ENCODE measurements at places on chromosomes 5 and 9.

DNA sequence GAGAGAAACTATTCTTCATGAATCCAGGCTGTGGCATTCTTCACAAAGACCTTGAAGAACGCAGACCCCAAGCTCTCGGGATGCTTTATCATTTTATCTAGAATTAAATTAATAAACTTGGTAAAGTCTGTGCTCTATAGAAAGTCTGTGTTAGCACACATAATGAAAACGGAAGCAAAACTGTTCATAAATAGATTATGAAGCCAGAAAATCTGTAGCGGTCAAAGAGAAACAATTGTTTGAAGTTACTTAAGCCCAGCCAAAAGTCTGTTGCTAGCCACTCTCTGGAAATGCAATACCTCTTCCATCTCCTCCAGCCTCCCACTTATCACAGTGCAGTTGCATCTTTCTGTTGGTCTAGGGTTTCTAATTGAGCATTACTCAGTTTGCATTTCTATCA, 375.9 kb downstream of the KIF4B start:
- no peak for DNase-seq

GRCh38 chr9:75226403-75227139, 138.3 kb downstream of the OSTF1 start:
- DNase-seq, result no peak

DNA sequence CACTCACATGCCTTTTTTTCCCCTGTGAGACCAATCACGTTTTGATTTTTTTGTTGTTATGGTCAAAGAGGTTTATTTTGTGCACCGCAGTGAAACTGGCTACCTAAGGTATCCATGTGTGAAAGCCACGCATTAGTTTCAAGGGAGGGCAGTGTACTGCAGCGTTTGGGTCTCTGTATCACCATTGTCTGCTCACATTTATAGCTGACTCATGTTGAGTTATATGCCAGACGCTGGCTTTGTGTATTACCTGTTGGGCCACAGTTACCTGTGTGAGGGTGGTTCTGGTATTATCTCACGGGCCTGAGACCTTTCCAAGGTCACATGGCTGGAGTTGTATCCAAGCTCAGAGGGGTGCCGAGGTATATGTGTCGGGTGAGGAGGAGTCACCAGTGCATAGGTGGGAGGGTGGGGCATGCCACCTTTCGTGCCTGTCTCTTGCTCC, 75.8 kb downstream of the ARHGAP26 start:
- no peak for DNase-seq

DNA sequence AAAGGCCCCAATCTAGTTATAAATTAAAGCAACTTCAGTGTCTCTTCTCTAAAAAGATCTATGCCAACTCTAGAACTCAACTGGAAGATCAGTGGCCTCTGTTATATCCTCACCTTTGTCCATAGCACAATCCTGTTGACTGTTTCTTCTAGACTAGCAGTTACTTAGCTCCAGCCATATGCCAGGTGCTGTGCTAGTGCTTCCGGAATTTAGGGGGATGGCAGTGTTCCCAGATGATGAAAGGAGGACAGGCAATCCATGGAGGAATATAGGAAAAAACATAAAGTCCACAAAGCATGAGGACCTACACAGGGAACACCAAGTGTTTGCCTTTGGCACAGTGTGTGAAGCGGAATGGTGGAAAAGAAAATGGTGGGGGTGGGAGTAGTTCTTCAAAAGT, 214.3 kb downstream of the MAPKAP1 start:
- DNase-seq, result no peak

GRCh38 chr9:15400281-15400941, 22.3 kb upstream of the SNAPC3 start:
- no peak for DNase-seq

GRCh38 chr9:128371630-128372117, 500 bp downstream of the URM1 start:
- no peak for DNase-seq

DNA sequence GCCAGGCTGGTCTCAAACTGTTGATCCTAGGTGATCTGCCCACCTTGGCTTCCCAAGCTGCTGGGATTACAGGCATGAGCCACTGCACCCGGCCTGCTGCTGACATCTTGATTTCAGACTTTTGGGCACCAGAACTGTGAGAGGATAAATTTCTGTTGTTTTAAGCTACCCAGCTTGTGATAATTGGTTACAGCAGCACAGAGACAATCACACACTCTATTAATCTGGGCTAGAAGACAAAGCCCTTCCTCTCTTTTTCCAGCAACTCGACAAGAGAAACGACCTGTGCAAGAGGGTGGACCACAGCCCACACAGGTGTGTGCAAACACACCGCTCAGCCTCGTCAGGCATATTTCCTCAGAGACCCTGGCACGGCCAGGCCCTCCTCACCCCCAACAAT, 4.5 kb downstream of the ANKRD55 start:
- no peak for DNase-seq

- no peak for DNase-seq
Observed at GRCh38 chr9:112072721-112073638, 102.1 kb downstream of the SUSD1 start.

GRCh38 chr9:85425153-85425611, 316.6 kb downstream of the AGTPBP1 start:
- no peak for DNase-seq

GRCh38 chr5:133222040-133222439, 170.2 kb downstream of the HSPA4 start:
- no peak for DNase-seq

DNA sequence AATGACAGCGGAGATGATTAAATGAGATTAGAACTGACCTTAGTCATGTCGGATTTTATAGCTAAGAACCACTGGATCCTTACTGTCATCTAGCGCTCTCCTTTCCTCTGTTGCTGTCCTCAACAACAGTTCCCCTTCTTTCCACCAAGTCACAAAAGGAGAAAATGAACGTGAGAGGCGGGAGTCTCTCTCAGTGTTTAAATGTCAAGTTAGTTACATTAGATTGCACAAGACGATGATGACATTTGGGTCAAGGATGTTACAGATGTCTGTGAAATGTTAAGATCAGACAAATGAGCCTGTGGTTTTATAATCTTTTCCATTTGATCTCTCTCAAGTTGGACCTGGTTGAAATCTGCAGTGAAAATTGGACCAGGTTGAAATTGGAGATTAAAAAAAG, 53.5 kb downstream of the FBXO38 start:
- no peak for DNase-seq

DNA sequence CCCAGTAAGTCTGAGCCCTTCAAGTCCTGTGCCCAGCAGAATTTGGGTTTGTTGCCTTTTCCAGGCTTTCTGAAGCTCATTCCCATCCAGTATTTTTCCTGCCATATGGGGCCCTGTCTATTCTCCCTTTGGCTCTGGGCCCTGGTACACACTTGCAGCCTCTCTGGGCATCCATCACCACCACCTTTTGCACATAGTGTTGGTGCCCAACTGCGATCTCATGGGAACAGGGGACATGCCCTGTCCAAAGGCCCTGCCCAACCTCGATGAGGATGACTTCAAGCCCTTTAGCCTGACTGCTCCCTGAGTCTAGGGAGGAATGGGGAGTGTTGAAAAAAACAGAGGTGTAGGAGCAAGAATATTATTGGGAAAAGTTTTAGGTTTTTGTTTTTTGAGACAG, 11.5 kb downstream of the RGS3 start:
- DNase-seq, result no peak

DNA sequence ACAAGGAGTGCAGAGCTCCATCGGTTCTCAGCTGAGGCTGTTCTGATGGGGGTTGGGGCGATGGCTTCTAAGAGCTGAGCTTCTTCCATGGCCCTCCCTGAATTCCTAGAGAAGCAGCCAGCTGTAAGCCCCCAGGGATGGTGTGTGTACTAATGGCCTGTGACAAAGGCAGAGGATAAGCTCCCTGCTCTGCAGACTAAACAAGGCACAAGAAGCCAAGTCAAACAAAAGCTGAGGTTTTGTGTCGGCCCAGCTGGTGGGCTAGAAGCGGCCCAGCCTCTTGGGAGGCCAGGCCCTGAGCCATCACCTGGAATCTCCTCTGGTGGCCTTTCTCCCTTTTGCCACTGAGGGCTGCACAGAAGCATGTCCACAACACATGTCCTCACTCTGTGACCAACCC, 75.0 kb upstream of the XPA start:
- DNase-seq, result no peak

- no peak for DNase-seq
Observed at GRCh38 chr5:140868721-140869554, at the start of gene PCDHA11. Gene PCDHA11 (plus strand): TSS chr5:140868957. CDS start chr5:140869104, 147 bp downstream.

DNA sequence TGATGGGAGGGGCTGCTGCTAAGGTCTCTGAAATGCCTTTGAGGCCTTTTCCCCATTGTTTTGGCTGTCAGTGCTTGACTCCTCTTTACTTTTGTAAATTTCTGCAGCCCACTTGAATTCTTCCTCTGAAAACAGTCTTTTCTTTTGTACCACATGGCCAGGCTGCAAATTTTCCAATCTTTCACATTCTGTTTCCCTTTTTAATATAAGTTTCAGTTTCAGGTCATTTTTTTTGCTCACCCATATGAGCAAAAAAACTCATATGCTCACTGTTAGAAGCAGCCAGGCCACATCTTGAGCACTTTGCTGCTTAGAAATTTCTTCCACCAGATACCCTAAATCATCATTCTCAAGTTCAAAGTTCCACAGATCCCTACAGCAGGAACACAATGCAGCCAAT, 234.6 kb upstream of the ADRA1B start:
- DNase-seq, result no peak

- no peak for DNase-seq
Observed at GRCh38 chr5:159901772-159902171, 14.5 kb upstream of the ADRA1B start.

DNA sequence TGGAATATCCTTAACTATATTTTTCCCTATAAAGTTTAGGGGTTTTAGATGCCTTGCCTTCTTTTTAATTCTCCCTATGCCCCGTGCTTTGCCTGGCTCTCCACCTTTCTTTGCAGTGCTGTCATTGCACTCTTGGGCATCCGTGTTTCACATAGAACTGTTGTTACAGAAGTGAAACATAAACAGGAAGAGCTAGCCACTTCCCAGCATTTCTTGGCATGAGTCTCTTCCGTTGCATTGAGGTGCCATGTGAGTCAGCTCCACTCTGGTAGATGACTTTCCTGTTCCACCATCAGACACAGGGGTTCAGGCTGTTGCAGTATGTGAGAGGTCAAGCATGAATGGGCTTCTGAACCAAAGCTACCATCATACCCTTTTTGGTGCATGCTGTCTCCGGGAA, 73.4 kb downstream of the ANGPTL2 start:
- DNase-seq, result no peak

GRCh38 chr5:33440482-33441240, at the start of gene TARS1:
Gene TARS1 (plus strand): TSS chr5:33440965. CDS start chr5:33441087, 122 bp downstream.
- peak; percentile 93 for DNase-seq

DNA sequence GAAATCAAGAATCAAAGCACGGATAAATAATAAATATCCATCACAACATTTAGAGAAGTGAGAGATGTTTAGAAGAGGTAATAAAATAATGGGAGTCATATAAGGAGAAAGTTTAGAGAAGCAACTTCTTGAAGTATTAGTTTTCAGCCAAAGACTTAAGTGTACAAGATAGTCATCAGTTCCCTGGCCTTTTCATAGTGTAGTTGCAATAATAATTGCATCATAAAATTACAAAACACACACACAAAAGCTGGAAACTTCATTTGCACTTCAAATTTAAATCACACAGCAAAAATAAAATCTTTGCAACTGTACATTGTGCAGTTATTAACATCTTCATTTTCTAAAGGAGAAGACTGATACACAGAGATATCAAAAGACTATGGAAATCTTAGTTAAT, 319.1 kb upstream of the RGMB start:
- DNase-seq, result no peak

DNA sequence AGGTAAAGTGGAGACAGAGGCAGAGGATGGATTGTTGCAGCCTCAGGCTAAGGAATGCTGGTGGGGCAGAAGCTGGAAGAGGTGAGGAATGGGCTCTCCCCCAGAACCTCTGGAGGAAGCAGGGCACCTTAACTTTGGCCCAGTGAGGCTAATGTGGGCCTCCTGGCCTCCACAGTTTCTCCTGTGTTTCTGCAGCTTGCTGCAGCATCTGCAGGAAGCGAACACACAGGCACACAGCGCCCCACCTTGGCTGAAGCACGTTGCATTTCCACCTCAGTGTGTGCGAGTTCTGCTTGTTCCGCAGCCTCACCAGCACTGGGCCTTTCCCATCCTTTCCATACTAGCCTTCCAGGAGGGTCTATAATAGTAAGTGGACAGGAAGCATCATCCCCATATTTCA, 27.2 kb upstream of the ASS1 start:
- no peak for DNase-seq

- DNase-seq, result no peak
Observed at GRCh38 chr5:179439181-179439985, 94.1 kb upstream of the ADAMTS2 start.

DNA sequence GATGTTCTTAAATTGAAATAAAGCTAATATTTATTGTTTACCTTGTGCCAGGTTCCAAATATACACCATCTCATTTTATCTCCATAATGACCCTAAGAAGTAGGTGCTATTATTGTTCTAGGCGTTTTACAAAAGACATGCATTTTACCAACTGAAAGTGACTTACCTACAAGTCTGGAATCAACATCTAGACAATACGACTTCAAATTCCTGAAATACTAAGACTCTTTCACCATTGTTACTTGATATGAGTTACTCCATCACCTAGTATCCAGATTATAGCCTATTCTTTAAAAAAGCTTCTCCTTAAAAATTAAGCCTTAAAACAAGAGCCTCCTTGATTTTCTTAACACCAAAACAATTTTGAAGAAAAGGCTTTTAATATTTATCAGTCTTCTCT, 13.3 kb downstream of the HACD4 start:
- no peak for DNase-seq

DNA sequence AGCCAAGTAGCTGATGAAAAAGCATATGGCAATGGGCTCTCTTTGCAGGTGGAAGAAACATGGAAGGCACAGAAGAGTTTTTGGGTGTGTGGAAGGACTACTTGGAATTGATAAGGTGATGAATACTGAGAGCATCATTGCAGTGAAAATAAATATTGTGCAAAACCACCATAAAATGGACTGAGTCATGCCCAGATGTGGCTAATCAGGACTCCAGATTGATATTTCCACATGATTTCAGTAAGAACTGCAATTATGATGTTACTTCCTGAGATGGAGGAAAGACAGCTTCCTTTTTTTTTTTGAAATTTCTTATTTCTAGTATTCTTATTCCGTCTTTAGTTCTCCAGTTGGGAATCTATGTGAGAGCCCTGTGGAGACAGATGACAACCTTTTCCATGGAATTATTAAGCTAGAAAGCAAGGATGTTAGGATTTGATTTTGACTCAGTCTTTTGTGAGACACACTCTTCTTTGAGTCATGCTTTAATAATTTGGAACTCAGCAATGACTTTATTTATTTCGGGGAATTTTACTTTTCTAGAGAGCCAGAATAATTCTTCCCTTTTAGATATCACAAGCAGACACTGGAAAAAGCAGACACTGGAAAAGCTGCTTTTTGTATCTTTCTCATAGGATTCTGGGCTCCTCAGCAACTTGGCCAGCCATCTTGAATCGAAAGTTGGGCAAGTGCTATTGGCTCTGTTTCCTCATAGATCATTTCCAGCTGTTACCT, 94.2 kb upstream of the VCAN start:
- DNase-seq, result no peak
